ENCODE measurements at places on chromosomes 6 and 20.

DNA sequence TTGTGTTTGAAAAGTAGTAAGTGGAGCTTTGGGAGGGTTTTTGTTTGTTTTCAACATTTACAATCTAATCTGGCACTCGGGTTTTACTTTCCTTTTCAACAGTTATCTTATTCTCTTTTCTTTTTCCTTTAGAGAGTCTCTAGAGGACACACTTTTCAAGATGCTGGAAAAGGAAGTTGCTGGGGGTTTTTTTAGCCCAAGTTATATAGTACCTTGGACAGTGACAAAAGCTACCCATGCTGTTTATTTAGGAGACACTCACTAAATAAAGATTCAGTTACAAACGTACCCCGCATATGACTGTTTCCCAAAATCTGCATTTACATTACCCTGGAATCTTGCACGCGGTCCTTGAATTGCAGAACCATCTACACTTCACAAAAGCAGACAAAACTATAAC lies 78.8 kb downstream of the MAP7 start:
- no peak for DNase-seq

GRCh38 chr20:32476684-32477593 lies 108.2 kb downstream of the NOL4L start:
- no peak for DNase-seq

DNA sequence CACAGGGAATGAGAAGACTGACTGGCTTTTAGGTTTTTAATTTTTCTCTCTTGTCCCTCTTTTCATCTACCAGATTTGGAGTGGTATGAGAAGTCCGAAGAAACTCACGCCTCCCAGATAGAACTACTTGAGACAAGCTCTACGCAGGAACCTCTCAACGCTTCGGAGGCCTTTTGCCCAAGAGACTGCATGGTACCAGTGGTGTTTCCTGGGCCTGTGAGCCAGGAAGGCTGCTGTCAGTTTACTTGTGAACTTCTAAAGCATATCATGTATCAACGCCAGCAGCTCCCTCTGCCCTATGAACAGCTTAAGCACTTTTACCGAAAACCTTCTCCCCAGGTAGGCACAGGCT lies 644 bp downstream of the MAD2L1BP start:
- peak; percentile 22 for DNase-seq

DNA sequence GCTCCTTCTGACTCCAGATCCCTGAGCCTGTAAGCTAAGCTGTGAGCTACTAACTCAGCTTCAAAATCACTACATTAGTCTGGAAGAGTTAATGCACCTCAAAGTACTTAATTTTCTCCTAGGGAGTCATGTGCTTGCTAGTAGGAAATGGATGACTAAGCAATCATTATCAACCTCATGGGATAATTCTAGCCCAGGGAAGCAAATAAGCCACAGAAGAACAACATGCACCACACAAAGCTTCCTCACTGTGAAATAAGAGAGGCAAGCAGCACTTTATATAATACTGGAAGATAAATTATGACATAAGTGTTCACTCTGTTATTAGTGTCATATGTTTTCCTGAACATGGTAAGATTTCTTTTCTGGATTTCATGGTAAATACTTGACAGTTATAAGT lies 57.9 kb upstream of the RCAN2 start:
- no peak for DNase-seq

DNA sequence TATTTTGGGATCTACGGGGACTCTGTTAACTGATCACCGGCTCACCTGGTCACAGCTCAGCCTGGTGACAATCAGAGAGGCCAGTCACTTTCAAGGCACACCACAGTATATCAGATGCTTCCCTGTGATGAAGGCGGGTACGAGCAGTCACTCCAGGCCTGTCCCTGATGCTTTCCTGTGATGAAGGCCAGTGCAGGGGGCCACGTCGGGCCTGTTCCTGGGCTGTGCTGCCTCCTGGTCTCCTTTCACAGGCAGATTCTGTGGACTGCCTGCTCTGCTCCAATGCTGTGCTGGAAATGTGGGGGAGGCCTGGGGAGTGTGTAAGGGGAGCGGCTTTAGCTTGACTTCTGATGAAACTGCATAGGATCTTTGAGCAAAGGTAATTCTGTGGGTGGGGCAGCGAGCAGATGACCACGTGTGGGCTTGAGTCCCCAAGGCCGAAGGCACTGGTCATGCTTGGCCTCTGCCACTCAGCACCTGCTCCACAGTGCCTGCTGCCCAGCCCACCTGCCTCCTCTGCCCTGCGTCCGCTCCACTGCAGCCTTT lies 372.6 kb downstream of the TAF4 start:
- DNase-seq, result no peak

DNA sequence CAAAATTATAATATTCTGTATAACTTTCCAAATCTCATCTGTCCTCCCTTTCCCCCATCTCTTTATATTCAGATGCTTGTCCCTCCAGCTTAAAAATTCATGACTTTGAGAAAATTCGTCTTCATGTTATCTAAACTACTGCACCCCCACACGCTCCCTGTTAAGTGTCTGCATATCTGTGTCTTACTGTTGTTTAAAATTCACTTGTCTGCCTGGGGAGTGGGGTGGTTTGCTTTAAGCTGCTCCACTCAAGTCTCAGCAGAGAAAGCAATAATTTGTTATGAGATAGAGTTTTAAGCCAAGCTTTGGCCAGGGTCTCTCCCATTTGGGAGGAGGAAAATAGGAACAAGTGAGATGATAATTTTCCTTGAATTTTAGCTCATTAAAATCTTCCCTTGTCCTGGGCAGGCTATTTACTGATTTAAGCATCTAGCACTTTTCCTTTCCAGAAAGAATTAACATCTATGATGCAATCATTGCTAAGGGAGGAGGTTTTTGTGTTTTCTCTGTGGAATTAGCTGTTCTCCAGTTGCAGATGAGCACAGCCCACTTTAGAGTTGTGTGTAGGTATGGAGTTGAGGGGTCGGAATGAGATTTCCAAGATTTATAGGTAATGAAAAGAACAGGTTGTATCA lies 36.8 kb downstream of the MTHFD1L start:
- DNase-seq, result no peak

- no peak for DNase-seq
These were observed 180.6 kb downstream of the PTPRK start for GRCh38 chr6:128339635-128340450.

DNA sequence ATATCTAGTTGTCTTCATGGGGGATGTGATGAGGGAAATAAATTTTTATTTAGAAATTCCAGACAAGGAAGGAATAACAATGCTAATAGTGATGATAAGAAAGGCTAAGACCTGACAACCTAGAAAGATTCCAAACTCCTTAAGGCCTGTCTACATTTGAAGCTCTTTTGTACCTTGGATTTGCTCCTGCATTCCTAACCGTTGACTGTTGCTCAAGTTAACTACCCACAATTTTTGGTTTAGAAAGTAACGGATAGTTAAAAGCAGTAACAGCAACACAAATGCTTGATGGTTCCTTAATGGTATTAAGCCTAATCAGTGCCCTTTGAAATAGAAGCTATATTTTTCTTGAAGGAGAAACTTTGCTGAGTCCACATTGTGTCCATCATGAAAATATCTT lies 52.9 kb downstream of the TRMT11 start:
- peak; percentile 60 for DNase-seq

GRCh38 chr6:41439524-41440418 lies 104.4 kb downstream of the NCR2 start:
- no peak for DNase-seq

DNA sequence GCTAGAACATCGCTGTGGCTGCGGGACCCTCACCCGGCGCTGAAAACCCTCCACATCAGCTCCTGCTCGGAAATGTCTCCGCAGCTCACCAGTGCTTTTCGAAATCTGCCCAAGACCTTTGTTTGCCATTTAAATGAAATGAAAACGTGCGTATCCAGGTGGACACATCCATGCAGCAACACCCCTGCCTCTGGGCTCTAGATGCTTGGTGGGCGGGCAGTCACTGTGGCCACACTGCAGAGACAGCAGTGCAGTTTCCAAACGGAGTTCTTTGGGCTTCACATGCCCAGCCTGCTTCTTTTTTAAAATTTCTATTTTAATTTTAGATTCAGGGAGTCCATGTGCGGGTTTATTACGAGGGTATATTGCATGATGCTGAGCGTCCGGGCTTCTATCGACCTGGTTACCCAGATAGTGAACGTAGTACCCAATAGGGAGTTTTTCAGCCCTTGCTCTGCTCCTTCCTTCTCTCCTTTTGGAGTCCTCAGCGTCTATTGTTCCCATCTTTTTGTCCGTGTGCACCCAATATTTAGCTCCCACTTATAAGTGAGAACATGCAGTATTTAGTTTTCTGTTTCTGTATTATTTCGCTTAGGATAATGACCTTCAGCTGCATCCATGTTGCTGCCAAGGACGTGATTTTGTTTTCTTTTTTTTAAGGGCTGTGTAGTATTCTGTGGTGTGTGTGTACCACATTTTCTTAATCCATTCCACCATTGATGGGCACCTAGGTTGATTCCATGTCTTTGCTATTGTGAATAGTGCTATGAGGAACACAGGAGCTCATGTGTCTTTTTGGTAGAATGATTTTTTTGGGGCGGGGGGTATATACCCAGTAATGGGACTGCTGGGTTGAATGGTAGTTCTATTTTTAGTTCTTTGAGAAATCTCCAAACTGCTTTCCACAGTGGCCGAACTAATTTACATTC lies 4.8 kb upstream of the TUBB2B start:
- DNase-seq, result no peak

GRCh38 chr6:170271771-170272314 lies 19.0 kb downstream of the DLL1 start:
- no peak for DNase-seq

- no peak for DNase-seq
These were observed 38.7 kb downstream of the STK38 start for GRCh38 chr6:36508532-36508931.

- peak; percentile 72 for DNase-seq
These were observed 625.2 kb downstream of the EPM2A start for GRCh38 chr6:145110109-145110508.

- DNase-seq, result no peak
These were observed 194.2 kb downstream of the TBXT start for GRCh38 chr6:165973473-165973872.

- no peak for DNase-seq
These were observed 52.0 kb downstream of the TRPC4AP start for GRCh38 chr20:35040646-35041045.

GRCh38 chr6:143141442-143141841 lies 80.8 kb downstream of the AIG1 start:
- DNase-seq, result no peak
